ENCODE measurements at places on chromosomes 16 and 17.

- no peak for DNase-seq
Observed at GRCh38 chr16:54487933-54488332, 201.3 kb upstream of the IRX3 start.

DNA sequence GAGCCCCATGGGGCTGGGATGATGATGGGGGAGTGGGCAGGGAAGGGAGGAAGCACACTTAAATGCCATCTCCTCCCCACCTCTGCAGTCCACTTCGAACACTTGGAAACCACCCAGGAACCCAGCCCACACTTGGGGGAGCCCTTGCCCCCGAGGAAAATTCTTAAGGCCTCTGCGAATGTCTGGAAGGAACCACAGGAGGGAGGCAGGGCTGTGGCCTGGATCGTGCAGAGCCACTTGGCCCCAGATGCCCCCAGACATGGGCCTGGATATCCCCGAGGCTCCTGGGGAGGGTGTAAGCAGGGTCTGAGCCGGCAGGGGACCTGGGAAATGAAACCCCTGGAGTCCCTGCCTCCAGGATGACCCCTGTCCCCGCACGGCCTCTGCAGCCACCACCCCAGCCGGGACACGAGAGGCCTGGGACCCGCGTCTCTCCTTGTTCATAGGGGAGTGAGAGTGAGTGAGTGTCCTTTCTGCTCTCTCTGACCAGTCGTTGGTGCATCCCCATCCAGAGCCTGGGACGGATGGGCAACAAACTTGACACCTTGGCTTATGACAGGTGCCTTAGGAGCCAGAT is 11.8 kb upstream of the MTSS2 start:
- DNase-seq = no peak

GRCh38 chr17:56849131-56849530 is 15.2 kb downstream of the DGKE start:
- DNase-seq = no peak

GRCh38 chr17:81350320-81350890 is 44.9 kb upstream of the BAHCC1 start:
- no peak for DNase-seq

DNA sequence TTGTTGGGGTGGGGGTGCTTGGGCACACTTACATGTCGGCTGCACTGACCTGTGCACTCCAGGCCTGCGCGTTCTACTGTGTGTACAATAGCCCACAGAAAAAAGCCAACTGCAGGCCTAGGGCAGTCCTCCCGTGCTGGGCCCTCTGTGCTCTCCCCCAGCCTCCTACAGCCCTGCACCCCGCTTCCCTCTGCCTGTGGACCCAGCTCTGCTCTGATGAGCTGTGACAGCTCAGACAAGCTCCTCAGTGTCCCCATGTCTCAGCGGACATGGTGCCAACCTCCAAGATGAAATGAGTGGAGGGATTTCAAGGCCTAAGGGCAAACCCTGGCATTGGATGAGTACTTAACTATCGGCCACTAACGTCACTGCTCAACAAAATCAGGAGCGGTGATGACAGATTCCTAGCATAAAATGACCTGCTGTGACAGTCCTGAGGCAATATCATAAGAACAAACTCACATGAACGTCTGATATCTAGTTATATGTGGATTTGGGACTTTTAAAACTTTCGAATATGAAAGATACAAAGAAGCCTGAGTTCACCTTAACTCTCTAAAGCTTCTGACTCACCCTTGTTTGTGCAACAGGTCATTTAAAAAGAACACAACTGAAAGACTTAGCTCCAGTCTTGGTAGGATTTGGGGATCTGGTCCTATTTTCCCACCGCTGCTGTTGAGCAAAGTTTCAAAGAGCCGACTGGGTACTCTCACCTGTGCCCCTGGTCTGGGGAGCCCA is 34.7 kb downstream of the CCDC57 start:
- no peak for DNase-seq

DNA sequence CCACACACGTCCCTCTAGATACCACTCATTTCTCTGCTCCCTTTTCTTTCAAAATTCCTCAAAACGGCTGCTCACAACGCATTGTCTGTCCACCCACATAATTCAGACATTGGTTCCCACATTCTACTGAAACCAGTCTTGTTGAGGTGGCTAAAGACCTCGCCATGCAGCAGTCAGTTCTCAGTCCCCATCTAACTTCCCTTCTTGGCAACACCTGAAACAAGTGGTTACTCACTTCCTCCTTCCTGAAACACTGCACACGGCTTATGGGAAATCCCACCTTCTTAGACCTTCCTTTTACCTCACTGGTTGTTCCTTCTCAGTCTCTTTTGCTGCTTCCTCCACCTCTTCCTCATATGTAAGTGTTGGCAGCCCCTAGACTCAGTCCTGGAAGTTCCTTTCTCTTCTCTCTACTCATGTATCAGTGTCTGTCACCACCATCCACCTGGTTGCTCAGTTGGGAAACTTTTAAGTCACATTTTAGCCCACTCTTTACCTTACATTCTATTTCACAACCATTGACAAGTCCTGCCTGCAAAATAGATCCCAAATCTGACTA is 277.1 kb downstream of the CEP112 start:
- no peak for DNase-seq

DNA sequence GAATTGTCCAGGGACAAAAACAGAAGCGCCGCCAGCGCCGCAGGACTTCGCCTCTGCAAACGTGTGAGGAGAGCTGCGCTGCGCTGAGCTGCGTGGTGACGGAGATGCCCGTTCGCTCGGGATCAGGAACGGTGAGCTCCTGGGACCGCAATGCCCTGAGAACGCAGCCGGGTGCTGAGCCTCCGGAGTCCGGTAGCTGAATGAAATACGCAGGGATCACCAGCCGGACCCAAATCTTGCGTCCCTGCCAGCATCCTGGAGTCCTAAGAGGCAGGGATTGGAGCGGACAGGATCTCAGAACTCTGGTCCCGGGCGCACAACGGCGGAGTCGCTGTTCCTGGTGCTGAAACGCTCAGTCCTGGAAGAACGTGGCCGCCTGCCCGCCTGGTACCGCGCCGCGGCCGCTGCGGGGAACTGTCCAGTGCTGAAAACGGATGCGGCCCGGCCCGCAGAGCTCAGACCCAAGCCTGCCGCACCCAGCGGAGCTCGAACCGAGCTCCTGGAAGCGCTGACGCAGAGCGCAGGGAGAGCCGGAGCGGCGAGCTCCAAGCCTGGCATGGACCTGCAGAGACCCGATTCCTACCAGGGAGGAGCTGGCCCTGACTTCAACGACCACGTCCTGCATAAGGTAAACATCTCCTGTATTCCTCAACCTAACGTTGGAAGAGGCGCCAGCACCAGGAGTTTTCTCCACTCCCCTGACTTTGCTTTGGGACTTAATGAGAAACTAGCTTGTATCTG is 41.5 kb downstream of the CD300LF start:
- DNase-seq = peak; percentile 35

DNA sequence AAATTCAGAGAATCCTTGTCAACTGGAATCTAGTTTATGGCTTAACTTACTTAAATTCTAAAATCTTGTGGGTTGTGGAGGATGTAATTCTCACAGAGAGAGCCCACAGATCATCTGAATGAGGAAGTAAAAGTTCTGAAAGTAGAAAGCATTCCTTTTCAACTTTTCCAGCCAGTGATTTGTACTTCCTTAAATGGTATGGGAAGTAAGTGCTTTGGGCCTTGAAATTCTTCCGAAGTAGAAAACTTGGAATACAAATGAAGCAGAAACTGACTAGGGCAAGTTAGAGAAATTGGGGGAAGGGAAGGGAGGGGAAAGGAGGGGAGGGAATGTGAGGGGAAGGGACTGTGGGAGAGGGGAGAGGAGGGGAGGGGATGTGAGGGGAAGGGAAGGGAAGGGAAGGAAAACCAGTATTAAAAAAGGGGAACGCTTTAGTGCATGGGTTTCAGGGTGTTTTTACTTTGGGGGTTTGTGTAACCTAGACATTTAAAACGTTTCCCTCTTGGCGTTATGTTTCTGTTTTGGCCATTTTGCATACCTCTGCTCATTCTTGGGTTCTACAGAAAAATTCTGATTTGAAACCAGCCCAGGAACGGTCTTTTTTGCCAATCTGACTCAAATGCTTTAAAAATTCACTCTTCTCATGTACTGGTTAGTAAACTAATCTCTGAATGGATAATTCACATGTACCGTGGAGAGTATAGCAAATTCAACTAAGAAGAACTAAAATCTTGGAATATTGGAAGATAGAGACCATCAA is 15.5 kb upstream of the SNTB2 start:
- no peak for DNase-seq

- DNase-seq = no peak
Observed at GRCh38 chr16:10256784-10257641, 74.8 kb upstream of the GRIN2A start.

DNA sequence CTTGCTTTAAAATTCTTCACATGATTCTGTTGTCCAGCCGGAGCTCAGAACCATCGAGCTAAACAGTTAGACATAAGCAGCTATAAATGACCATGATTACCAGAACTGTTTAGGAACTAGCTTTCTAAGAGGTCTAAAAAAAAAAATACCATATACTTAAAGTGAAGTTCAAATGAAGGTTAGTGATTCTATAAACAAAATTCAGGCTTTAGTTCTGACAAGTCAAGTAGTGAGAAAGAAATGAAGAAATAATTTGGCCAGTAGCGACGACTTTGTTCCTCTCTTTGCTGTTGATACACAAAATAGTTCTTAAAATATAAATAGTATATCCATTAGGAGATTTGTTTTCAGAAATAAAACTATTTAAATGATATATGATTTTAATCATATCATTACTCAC is 27.7 kb downstream of the ABCA8 start:
- no peak for DNase-seq

DNA sequence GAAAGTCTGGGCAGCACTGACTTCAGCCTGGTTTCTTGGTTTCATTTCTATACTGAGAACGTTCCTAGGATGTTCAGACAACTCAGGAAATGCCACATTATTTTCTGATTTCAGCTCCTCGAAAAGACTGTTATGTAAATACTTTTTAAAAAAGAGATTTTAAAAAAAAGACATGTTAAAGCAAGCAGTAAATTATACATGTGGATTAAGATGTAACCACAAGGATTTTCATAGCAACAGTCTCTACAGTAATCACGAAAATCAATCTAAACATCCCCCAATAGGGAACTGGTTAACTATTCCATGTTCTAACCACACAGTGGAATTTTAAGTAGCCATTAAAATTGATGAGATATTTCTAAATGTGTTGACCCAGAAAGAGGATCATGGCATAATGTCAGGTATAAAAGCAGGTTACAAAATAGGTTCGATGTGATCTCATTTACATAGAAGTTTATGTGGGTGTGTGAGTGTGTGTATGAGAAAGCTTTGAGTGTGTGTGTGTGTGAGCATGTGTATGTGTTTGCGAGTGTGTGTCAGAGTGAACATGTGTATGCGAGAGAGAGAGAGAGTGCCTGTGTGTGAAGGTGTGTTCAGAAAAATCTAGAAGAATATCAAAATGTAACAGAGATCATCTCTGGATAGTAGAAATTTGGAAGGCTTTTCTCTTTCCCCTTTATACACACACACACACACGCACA is 63.0 kb upstream of the ERCC4 start:
- no peak for DNase-seq

DNA sequence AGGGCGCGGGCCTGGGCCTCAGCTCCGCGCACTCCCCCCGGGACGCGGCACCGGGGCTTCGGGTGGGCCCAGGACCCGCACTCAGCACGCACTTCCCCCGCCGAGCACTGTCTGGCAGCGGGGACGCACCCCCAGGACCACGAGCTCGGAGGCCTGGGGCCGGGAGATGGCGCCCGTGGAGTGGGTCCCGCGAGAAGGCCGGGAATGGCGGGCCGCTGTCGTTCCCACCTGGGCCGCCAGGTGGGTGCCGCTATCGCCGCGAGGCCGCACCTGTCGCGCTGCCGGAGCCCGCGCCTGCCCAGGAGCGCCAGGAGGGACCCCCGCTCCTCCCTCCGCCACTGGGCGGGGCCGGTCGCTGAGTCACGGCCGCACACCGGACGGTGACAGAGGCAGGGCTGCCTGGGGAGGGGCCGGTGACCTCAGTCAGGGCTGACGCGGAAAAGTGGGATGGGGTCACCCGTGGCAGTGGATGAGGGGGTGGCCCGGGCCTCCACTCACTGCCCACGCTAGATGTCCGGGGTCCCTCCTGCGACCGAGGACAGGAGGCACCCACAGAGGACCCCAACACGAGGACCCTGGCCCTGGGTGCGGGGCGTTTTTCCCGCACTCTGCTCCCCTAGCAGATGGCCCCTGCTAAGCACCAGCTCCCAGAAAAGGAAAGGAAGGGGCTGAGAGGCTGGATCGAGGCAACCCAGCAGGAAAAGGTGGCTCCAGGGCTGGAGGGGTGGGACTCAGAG is 6.9 kb upstream of the ACTG1 start:
- DNase-seq = no peak

- no peak for DNase-seq
Observed at GRCh38 chr16:79409978-79410377, 190.6 kb downstream of the MAF start.

DNA sequence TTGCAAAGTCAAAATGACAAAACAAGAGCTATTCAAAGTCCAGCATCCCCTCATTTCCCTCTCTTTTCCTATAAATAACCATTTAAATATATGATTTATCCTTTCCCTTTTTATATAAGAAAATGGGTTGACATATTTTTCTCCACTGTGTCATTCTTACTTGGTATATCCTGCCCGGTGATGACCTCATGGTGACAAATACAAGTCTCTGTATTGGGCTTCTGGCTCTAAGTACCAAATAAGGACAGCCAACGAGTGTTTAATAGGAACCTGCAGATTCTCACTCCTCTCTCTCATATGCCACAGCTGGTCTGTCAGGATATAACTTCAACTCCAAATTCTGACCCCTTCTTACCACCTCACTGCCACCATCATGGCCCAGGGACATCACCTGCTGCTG is 25.5 kb upstream of the CBLN1 start:
- DNase-seq = no peak

GRCh38 chr16:12482455-12483220 is 321.0 kb downstream of the CPPED1 start:
- DNase-seq = no peak

DNA sequence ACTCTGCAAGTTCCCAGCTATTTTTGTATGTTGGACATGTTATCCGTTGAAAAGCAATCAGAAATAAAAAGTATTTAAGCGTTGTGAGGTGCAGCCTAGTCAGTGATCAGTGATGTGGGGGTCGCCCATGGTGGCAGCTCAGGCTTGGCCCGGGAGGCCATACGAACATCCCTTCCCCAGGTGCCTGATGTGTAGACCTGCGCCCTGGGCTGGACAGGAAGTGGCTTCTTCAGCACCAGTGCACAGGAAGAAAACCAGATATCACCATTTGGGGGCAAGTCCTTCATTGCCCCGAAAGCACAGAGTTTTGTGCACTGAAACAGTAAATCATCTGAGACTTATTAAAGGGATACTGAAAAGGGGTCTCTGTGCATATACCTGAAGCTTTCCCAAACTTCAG is 98.9 kb downstream of the SOCS1 start:
- no peak for DNase-seq

DNA sequence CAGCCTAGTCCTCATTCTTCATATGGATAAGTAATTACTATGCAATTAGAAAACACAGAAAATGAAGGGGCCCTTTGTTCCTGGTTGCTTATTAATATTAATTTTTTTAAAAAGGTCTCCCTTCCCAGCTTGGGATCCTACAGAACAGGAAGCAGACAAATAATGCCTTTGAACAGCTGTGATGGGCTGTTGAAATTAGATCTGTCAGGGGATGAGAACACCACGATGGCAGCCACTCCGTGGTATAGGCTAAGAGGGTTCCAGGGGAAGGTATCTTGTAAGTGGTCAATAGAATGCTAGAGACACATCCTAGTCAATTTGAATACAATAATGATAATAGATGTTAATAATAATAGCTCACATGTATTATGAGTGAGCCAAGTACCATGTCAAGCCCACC is 83.1 kb downstream of the CCDC182 start:
- DNase-seq = no peak

GRCh38 chr16:27780468-27781194 is 230.7 kb downstream of the KATNIP start:
- no peak for DNase-seq

Data from hippocampal formation (tissue), 2 donors.